Gastroesophageal sphincter (tissue), 4 donors: ENCODE measurements at places on chromosomes 1 and 21. TPM values are rescaled to one million over a fixed set of nuclear protein-coding genes. Genes with fewer than 3 reads are reported as not detected.

The AKR7A3 gene
- total RNA-seq = 0.27 TPM

- ATAC-seq = no peak
Measured at GRCh38 chr1:10429868-10430215, 391 bp upstream of the CENPS start.

DNA sequence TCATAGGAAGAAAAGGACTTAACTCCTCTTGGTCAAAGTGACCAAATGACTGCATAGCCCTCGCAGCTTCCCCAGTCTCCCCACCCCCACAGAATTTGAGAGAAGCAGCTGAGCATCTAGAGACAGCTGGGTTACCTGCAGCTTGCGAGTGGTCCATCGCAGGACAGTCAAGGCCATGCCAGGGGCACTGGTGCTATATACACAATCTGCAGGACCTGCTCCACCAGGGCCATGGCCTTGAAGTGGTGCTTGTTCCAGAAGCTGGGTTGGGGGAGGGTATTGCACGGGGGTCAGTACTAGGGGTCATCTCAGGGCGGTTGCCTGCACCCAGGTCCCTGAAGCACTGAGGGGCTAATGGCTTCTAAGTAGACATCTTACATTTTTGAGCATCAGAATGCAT lies 10.4 kb downstream of the MRTO4 start:
- no peak for ATAC-seq

The ENAH gene
- total RNA-seq = 295 TPM

- ATAC-seq = no peak
Measured at GRCh38 chr1:67274623-67275325, 32.9 kb upstream of the IL12RB2 start.
